RCC 7860 (cell line): ENCODE measurements at places on chromosomes 2 and 18.

GRCh38 chr2:122238006-122238559 is 482.6 kb downstream of the TSN start:
- DNase-seq: peak; percentile 9

- DNase-seq: no peak
Measured at GRCh38 chr18:37570336-37570930, 4.8 kb upstream of the CELF4 start.

GRCh38 chr2:64331849-64332699 is 121.9 kb upstream of the LGALSL start:
- no peak for DNase-seq

- peak; percentile 33 for DNase-seq
Measured at GRCh38 chr2:204544961-204545860, at the start of gene PARD3B. Gene PARD3B, plus strand, starts transcription at chr2:204545475. Its CDS starts 525 bp downstream, at chr2:204546000.

- no peak for DNase-seq
Measured at GRCh38 chr2:8798393-8798792, 39.0 kb downstream of the KIDINS220 start.

- peak; percentile 38 for DNase-seq
Measured at GRCh38 chr2:8685697-8686358, 4.0 kb downstream of the ID2 start.

DNA sequence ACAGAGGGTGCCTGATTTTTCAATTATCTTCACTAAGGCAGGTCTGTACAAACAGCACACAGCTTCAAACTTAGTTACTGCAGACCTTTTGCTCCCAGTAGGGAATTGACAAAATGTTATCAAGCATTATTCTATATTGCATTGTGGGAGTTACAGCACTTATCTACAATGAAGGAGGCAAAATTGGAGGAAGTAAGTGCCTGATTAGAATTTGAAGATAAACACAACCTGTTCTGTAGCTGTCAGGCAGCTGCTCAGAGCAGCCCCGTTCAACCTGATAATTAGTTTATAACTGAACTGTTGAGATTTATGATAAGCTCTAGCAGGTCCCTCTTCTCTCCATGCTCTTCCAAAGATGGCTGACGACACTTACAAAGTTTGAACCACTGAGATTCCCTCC is 364.4 kb upstream of the CYRIA start:
- no peak for DNase-seq

- no peak for DNase-seq
Measured at GRCh38 chr18:54296062-54296461, 26.7 kb downstream of the POLI start.

DNA sequence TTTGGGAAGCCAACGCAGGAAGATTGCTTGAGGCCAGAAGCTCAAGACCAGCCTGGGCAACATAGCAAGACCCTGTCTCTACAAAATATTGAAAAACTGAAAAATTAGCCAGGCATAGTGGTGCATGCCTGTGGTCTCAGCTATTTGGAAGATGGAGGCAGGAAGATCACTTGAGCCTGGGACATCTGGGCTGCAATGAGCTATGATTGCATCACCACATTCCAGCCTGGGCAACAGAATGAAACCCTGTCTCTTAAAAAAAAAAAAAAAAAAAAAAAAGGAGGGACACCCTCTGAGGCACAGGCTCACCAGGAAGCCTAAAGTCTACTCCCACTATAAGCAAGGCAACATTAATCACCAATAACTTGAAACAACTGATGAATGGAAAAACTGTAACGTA is 151.1 kb downstream of the CCDC148 start:
- no peak for DNase-seq

DNA sequence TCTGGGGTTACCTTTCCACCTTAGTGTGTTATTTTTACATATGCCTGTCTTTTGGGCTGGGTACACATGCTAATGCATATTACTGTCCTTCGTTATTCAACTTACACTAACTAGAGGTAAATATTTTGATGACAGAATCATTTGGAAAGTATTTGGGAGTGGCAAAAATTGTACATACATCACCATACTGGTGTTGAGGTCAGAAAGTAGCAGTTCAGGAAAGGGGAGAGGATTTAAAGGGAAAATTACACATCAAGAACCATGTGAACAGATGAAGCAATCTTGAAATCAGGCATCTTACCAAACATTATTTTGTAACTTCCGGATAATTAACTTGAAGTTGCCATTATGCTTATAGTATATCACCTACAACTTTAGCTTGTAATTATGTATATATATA is 379.7 kb downstream of the RND3 start:
- no peak for DNase-seq

- DNase-seq: peak; percentile 24
Measured at GRCh38 chr2:157747695-157748370, 119.2 kb upstream of the ACVR1C start.

DNA sequence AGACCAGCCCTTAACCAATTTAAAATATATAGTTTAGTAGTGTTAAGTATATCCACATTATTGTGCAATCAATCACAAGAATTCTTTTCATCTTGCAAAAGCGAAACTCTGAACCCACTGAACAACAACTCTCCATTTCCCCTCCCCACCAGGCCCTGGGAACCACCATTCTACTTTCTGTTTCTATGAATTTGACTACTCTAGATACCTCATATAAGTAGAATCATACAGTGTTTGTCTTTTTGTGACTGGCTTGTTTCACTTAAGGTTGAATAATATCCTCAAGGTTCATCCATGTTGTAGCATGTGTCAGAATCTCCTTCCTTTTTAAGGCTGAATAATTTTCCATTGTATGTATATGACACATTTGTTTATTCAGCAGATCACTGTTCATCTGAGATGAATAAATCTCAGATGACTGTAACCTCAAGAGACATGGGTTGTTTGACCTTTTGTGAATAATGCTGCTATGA is 8.1 kb upstream of the SOS1 start:
- no peak for DNase-seq

DNA sequence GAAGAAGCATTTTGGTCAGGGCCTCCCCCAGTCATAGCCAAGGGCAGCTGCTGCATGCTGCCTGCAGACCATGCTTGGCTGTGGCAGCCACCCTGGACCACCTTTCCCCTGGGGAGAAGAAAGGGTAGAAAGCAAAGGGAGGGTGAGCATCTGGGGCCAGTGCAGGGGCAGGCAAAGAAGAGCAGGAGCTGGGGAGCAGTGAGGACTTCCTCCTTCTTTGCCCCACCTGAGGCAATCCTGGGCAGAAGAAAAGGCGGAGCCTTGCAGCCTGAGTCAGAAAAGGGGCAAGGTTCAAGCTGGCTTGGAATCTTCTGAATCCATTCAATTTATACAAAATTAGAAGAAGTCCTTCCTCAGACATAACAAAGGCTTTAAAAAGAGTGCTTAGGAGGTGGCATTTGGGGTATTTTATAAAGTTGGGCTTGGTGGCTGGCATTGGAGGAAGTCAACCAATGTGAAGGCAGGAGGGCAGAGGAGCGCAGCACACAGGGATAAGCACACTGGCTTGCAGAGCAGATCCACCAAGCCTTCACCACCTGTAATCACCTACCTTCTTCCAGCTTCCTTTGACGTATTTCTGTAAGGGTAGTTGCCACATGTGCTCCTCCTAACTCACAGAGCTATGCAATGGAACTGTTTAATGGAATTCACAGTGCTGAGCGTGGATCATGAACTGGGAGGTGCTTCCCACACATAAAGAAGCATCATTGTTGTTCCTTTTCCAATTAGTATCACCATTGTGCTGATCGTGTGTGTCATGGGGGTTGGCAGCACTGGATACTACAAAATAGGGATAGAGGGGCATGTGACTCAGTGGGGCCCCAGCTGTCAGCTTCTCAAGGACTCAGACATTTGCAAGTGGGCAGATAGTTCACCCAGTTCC is 154.4 kb upstream of the EPAS1 start:
- no peak for DNase-seq

DNA sequence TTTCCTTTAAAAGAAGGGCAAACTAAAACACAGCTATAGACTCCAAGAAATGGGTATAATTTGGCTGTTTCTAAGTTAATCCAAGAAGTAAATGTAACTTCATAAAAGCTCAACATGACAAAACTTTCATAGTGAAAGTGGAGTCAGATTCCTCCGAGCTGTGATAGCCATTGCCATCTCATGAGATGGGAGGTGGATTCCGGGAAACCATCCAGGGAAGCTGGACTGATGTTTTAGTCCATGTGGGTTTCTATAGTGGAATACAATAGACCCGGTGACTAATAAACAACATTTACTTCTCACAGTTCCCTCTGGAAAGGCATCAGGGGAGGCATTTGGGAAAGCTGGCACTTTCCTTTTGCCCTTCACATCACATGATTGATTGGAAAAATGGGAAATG is 10.0 kb upstream of the LAPTM4A start:
- DNase-seq: no peak

DNA sequence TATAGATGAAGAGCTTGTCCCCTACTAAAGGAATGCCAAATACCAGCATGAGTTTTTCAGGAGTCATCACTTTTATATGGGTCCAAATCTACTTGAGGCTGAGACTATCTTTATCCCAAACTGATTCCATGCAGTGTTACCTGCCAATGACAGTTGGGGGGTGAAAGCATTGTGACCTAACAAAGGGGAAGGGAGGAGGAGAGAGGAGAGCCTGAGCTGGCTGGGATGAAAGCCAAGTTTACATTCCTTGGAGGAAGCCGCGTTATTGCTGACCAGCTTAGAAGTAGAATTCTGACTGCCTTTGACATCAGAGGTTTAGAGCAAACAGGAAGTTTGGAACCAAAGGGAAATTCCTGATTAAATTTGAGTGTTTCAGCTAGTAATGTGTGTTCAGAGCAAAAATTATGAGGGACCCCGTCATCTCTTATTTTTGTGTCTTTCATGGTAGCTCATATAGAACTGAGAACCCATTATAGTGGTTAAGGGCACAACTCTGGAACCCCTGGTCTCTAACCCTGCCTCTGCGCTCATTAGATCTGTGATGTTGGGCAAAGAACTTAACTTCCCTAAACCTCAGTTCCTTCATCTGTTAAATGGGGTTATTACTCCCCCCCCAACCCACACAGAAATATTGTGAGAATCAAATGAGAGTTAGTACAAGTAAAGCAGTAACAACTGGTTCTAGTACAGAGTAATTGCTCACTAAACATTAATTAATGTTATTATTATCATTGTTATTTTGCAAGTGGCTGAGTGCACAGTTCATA is 199.3 kb upstream of the EPAS1 start:
- DNase-seq: peak; percentile 84

DNA sequence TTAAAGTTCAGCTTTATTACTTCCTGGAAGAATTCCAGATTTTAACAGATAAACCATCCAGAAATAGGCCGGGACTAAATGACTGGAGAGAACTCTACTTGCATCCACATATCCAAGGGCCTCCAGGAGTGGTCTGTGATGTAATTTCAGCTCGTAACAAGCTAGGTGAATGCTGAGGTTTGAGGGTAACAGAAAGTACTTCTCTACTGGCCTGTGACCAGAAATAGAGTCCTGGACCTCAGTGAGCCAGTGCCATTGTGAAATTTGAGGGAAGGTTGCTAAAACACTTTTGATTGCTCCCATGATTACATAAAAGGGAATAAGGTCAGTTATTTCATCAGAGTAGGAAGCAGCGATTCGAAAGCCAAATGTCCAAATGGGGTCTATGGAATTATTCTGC is 158.1 kb downstream of the DOCK10 start:
- peak; percentile 59 for DNase-seq

- no peak for DNase-seq
Measured at GRCh38 chr2:115083225-115083624, 640.8 kb downstream of the DPP10 start.

DNA sequence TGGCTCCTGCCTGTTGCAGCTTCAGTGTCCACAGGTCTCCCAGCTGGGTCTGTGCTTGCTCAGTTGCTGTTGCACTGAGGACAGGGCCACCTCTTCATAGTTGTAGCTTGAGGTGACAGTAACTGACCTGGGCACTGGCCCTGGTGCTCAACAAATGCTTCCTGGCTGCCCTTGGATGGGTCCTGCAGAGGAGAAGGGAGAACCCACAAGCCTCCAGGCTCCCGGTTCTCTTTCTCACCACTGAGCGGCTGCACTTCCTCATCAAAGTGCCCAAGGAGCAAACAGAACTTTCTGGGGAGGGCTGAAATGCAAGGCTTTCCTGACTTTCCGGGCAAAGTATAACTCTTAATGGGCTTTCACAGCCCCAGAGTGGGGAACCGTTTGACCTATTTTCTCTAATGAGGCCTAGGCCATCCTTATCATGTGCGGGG is 38.7 kb downstream of the LCT start:
- no peak for DNase-seq

DNA sequence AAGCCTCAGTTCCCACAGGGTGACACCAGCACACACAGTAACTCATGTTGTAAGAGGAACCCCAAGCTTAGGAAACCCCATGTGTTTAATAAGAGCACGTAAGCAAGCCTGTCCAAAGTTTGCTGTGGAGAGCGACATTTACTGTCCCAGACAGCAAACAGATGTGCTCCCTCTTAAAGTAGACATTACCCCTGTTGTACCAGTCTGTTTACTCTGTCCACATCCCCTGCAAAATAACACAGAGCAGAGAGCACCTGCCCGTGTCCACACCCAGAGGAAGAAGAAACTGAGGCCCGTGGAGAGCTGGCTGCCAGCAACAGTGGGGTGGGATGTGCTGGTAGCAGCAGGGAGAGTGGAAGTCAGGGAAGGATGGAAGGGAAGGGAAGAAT is 243.5 kb downstream of the GBX2 start:
- no peak for DNase-seq
